ENCODE measurements at places on chromosomes 12 and 14. TPM values are rescaled to one million over a fixed set of nuclear protein-coding genes. Genes with fewer than 3 reads are reported as not detected.

Gene FOXG1
- total RNA-seq = not detected

Gene STXBP6
- 35.3 TPM for total RNA-seq

Gene KRT73
- not detected for total RNA-seq

Gene FITM1
- 5.8 TPM for total RNA-seq

Gene DEGS2
- total RNA-seq = not detected

Gene NOXRED1
- 0.24 TPM for total RNA-seq

Gene CLEC4C
- total RNA-seq = not detected

Gene LARP4
- total RNA-seq = 56.2 TPM

Gene KRT77
- not detected for total RNA-seq

Gene NKX2-1
- not detected for total RNA-seq

Gene KCNC2
- not detected for total RNA-seq

Gene BAZ1A
- 68.3 TPM for total RNA-seq

Gene AJUBA
- 109 TPM for total RNA-seq

Gene SPIC
- total RNA-seq = not detected

Gene SLC5A8
- not detected for total RNA-seq

Gene CACNA2D4
- total RNA-seq = 7.2 TPM

Gene OR6C2
- not detected for total RNA-seq

Gene SLCO1C1
- not detected for total RNA-seq

Gene AKT1
- total RNA-seq = 96.2 TPM

Gene AICDA
- total RNA-seq = not detected

Gene CLMN
- total RNA-seq = 16.2 TPM

Gene GYS2
- not detected for total RNA-seq

Gene PTCSC3
- not detected for total RNA-seq

Gene ARG2
- total RNA-seq = 59.7 TPM

Gene TEAD4
- total RNA-seq = 45.0 TPM

Gene CFAP73
- total RNA-seq = not detected

Gene GZMH
- total RNA-seq = not detected

Gene PITPNM2
- total RNA-seq = 4.2 TPM

Gene GPR84
- total RNA-seq = not detected

Gene OSBPL8
- 33.9 TPM for total RNA-seq

Gene TC2N
- not detected for total RNA-seq

Gene DPPA3
- not detected for total RNA-seq

Gene SERPINA10
- total RNA-seq = 20.1 TPM

Gene NUBPL
- total RNA-seq = 44.1 TPM

Gene PLEKHG3
- total RNA-seq = 9.5 TPM

Gene RNF212B
- not detected for total RNA-seq

Gene DENND5B
- total RNA-seq = 18.7 TPM

Gene TAS2R7
- total RNA-seq = not detected

Gene FKBP3
- total RNA-seq = 87.6 TPM

Gene TEX52
- total RNA-seq = not detected

Gene TMEM30B
- not detected for total RNA-seq

Gene OASL
- 0.22 TPM for total RNA-seq

Gene C14orf180
- not detected for total RNA-seq

Gene NID2
- not detected for total RNA-seq

Gene ALG10B
- 6.3 TPM for total RNA-seq

Gene COQ10A
- 18.6 TPM for total RNA-seq

Gene AQP2
- not detected for total RNA-seq

Gene HOXC10
- not detected for total RNA-seq

Gene C12orf42
- total RNA-seq = not detected

Gene SIX1
- 6.5 TPM for total RNA-seq

Data from HepG2 (cell line).